Trophoblast cell (in vitro differentiated cells and primary cell): ENCODE measurements at places on chromosomes 3 and 15.

DNA sequence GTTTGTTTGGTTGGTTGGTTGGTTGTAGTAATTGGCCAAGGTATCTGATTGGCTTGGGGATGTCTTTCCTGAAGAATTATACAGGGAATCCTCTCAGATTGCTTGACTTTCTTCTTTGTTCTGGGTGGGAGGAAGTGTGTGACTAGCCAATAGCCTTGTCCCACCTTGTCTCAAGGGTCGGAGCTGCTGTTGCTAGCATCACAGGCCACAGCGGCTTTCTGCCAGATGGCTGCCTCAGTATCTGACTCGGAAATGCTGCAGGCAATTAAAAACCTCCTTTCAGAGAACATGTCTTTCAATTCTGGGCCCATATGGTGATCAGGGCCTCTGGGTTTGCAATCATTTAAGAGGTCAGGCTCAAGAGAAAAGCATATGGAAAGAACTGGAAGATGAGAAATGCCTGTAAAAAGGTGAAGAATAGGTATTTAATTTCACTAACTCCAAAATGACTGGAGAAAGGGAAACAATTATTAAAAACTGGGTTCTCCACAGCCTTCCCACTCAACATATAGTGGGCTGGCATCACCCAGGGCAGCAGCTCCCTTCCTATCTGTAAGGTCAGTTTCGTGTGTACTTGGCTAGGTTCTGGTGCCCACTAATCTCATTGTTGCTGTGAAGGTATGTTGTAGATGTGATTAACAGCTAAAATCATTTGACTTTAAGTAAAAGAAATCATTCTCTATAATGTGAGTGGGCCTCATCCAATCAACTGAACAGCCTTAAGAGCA lies 32.4 kb downstream of the TGFBR2 start:
- no peak for DNase-seq
- no peak overlapping the region for H3K27ac ChIP-seq
- no peak overlapping the region for H3K4me3 ChIP-seq
- no peaks in the 10 kb centered on the region for H3K27me3 ChIP-seq
- H3K4me1 ChIP-seq, result no peaks in the 10 kb centered on the region

- H3K27ac ChIP-seq, result no peak overlapping the region
- no peak overlapping the region for H3K4me3 ChIP-seq
- no peaks in the 10 kb centered on the region for H3K27me3 ChIP-seq
- H3K36me3 ChIP-seq, result peaks cover 3% of the 10 kb centered on the region
- DNase-seq, result no peak
- no peaks in the 10 kb centered on the region for H3K4me1 ChIP-seq
These were observed 119.7 kb downstream of the SNRK start for GRCh38 chr3:43405888-43406642.

GRCh38 chr15:96869122-96869521 lies 538.6 kb downstream of the NR2F2 start:
- no peaks in the 10 kb centered on the region for H3K27me3 ChIP-seq
- H3K4me1 ChIP-seq, result no peaks in the 10 kb centered on the region
- DNase-seq, result no peak
- H3K36me3 ChIP-seq, result no peaks in the 10 kb centered on the region

DNA sequence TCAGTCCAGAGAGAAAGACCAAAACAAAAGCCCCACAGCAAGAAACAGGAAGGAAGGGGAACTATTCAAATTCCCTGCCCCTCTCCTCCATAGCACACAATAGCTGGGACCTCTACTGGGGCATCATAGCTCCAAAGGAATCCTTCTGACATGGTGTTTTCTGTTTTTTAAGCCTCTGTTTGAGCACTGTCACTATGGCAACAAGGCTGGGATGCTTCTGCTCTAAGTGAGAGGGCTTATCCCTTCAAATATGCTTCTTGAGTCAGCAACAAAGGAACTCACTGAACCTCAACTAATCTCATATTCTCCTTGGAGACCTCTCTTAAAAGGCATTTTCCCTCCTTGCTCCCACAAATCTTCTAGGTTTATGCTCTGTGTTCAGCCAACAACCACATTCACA lies 40.5 kb downstream of the MYLK start:
- no peaks in the 10 kb centered on the region for H3K27me3 ChIP-seq
- H3K4me1 ChIP-seq, result no peaks in the 10 kb centered on the region
- no peak overlapping the region for H3K4me3 ChIP-seq
- H3K36me3 ChIP-seq, result no peaks in the 10 kb centered on the region
- H3K27ac ChIP-seq, result no peak overlapping the region

DNA sequence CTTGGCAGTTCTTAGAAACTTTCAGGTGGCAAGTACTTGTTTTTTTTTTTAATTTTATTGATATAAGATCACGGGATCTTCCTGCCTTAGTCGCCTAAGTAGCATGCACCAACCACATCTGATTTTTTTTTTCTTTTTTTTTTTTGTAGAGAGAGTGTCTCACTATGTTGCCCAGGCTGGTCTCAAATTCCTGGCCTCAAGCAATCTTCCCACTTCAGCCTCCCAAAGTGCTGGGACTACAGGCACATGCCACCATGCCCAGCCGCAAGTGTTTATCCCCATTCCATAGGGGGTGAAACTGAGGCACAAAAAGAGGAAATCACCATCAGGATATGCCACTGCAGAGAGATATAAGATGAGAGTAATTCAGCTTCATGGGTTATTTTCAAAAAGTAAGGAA lies 102.9 kb downstream of the IGF2BP2 start:
- no peak overlapping the region for H3K4me3 ChIP-seq
- no peak overlapping the region for H3K27ac ChIP-seq
- DNase-seq, result no peak
- H3K36me3 ChIP-seq, result no peaks in the 10 kb centered on the region

GRCh38 chr3:26353097-26353496 lies 269.5 kb upstream of the LRRC3B start:
- no peak for DNase-seq
- peak overlapping the region; percentile 39 for H3K27ac ChIP-seq
- no peaks in the 10 kb centered on the region for H3K36me3 ChIP-seq
- H3K4me3 ChIP-seq, result no peak overlapping the region
- peaks cover 4% of the 10 kb centered on the region for H3K4me1 ChIP-seq

DNA sequence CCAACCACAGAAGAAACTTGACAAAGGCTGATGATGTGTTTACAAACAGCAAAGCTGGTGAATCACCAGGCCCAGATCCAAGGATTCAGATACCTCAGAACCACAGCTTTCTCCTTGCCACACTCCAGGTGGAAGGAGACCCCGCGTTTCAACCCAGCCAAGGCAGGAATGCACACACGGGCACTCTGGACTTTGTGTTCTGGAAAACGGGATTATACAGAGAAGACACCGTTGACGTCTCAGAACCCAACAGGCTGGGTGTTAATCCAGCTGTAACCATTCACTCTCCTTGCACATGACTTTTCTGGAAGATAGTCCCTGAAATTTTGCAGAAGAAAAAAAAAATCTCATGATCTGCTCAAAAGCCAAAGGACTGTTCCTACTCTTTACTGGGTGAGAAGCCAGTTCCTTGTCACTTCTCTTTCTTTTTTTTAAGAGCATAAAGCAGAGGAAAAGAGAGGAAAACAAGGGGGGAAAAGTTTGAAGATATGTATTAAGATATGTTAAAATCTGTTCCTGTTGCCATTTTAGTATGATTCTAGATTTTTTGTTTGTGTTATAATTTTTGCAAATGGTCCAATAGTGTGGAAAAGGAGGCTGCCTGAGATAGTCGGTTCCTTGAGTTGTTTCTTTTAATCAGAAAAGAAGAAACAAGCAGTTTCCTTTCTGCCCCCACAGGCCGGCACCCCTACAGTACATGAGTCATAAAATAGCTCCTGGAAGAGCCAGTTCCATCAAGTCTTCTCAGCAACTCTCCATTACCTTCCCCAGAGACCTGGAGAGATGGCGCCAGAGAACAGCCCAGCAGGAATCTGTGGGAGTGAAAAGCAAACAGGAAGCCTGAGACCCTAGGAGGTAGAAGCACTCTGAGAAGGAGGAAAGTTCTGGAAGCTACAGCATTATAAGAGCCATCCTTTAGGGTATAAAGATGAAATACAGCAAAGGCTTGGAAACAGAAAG lies 73.1 kb downstream of the RORA start:
- no peaks in the 10 kb centered on the region for H3K27me3 ChIP-seq
- no peak for DNase-seq
- no peak overlapping the region for H3K4me3 ChIP-seq
- H3K27ac ChIP-seq, result no peak overlapping the region
- H3K4me1 ChIP-seq, result no peaks in the 10 kb centered on the region

- no peak overlapping the region for H3K4me3 ChIP-seq
- H3K27me3 ChIP-seq, result no peaks in the 10 kb centered on the region
- peaks cover 18% of the 10 kb centered on the region for H3K4me1 ChIP-seq
- DNase-seq, result peak; percentile 71
- no peaks in the 10 kb centered on the region for H3K36me3 ChIP-seq
- H3K27ac ChIP-seq, result peak overlapping the region; percentile 100
These were observed 58.8 kb downstream of the ARHGAP31 start for GRCh38 chr3:119352863-119353527.

GRCh38 chr3:108420926-108421325 lies 89.5 kb downstream of the MYH15 start:
- no peaks in the 10 kb centered on the region for H3K4me1 ChIP-seq
- H3K27me3 ChIP-seq, result no peaks in the 10 kb centered on the region
- no peak overlapping the region for H3K27ac ChIP-seq
- H3K36me3 ChIP-seq, result no peaks in the 10 kb centered on the region

DNA sequence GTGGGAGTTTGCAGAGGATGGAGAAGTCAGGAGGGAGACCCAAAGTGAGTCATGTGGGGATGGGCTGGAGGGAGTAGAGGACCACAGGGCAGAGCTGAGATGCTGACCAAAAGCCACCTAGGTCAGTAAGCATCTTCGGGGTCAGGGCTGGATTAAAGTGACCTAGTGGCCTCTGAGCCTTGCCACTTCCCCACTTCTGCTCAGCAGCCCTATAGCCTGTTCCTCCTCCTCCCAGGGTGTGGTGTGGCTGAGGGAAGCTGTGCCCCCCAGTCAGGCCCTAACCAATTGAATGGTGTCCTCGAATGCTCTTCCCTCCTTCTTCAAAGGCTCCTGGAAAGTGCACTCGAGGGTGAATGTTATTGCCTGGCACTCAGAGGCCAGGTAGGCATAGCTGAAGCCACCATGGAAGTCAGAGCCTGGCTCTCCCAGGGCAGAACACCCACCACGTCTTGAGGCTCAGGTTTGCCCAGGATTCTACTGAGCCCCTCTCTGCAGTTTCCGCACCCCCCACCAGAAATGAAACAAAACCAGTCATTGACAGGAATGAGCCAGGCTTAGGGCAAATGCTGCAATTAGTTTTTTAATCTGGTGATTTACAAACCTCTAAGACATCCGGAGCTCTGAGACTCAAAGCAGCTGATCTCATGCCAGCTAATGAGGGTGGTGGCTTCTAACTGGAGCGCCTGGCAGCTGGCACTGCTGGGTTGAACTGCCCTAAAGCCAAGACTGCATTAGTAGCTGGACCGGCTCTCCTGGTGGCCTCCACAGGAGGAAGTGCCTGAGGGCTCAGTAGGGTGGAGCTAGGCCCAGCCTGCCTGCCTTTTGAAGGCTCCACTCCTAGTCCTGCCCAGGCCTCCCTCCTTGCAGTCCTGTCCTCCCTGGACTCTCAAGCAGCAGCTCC lies 26.0 kb upstream of the VIPR1 start:
- H3K27ac ChIP-seq, result no peak overlapping the region
- no peaks in the 10 kb centered on the region for H3K27me3 ChIP-seq
- DNase-seq, result peak; percentile 86
- H3K4me3 ChIP-seq, result peak overlapping the region; percentile 12

DNA sequence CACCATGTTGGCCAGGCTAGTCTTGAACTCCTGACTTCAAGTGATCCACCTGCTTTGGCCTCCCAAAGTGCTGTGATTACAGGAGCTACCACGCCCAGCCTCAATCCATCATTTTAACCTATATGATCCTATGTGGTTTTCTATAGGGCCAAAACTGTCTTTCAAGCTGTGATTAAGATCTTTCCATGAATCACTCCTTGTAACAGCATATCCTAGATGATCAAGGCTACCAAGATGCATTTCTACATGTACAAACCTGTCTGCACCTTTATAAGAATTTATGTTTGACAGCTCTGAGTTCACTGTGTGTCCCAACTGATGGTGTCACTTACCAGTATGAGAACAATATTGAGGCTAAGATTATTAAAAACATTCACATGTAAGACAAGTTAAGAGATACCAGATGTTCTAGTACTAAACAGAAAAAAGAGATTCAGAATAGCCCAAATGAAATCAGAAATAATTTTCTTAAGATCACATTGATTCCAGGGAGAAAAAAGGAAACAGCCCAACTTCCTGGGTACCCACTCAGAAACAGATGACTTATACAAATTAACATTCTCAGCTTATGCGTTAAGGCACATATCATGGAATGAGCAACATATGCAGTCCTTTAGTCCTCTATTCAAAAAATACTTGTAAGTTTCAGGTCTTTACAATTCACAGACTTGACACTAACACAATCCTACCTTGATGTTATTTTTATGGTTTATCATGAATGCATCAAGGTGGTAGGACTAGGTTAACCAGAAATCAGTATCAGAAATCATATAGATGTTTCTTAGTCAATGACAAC lies 24.8 kb upstream of the PPIB start:
- no peak overlapping the region for H3K4me3 ChIP-seq
- DNase-seq, result peak; percentile 36
- H3K4me1 ChIP-seq, result peaks cover 3% of the 10 kb centered on the region

GRCh38 chr3:118347396-118348168 lies 687.1 kb downstream of the IGSF11 start:
- H3K27me3 ChIP-seq, result no peaks in the 10 kb centered on the region
- no peaks in the 10 kb centered on the region for H3K36me3 ChIP-seq
- no peak overlapping the region for H3K27ac ChIP-seq
- DNase-seq, result no peak

GRCh38 chr15:68541743-68542142 lies 37.0 kb upstream of the CORO2B start:
- no peaks in the 10 kb centered on the region for H3K27me3 ChIP-seq
- peaks cover 8% of the 10 kb centered on the region for H3K4me1 ChIP-seq
- H3K27ac ChIP-seq, result no peak overlapping the region
- no peaks in the 10 kb centered on the region for H3K36me3 ChIP-seq
- no peak for DNase-seq

- no peaks in the 10 kb centered on the region for H3K36me3 ChIP-seq
- no peak overlapping the region for H3K27ac ChIP-seq
- H3K4me3 ChIP-seq, result no peak overlapping the region
- no peaks in the 10 kb centered on the region for H3K27me3 ChIP-seq
- DNase-seq, result no peak
- no peaks in the 10 kb centered on the region for H3K4me1 ChIP-seq
These were observed 327.7 kb upstream of the LMCD1 start for GRCh38 chr3:8173892-8174291.

DNA sequence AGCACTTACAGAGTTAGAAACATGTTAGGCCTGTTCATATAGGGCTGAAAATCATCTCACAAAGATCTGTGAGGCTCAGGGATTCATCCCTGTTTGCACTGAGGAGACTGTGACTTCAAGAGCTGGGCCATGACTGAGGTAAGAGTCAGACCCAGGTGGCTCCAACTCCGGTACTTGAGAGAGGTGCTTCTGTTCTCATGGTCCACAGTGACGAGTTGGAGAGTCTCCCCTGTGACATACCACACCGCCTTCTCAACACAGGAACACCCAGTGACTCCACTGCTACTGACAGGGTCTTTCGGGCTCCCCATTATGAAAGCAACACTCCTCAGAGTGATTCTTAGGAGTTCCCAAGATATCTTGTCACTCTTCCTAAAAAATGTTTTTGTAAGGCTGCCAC lies 27.4 kb downstream of the FSTL1 start:
- DNase-seq, result no peak
- no peak overlapping the region for H3K4me3 ChIP-seq
- no peak overlapping the region for H3K27ac ChIP-seq
- no peaks in the 10 kb centered on the region for H3K4me1 ChIP-seq
- peaks cover 38% of the 10 kb centered on the region for H3K36me3 ChIP-seq
